ENCODE measurements at places on chromosomes 16 and 17.

- no peak for DNase-seq
Observed at GRCh38 chr16:66416136-66416535, 11.0 kb upstream of the BEAN1 start.

DNA sequence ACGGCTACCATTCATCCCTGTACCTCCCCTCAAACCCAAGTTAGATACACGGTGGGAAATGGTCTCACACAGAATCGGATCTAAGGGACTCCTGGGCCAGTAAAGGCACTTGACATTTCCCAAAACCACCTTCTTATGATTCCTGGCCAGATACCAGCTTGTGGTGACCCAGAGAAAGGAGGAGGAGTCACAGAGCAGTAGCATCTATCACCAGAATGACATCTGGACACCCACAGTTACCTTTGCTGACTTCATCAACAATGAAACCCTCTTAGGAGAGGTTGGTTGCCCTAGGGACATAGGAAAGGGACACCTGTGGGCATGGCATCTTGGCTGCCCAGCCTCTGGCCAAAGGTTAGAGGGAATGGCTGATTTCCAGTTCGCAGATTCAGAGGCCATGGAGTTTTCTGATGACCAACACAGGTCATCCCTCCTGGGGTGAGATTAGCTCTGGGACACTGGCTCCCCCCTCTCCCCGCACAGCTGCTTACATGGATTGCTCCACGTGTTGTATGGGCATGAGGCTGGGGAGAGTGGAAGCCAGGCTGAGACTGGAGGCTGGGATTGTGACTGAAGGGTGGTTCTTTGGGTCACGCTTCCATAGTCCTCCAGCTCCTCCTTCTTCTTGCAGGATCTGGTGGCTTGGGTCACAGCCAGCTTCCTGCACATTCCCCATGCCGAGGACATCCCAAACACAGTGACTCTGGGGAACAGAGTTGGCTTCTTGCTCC lies 1.4 kb upstream of the AOC3 start:
- no peak for DNase-seq

GRCh38 chr16:64089697-64090096 lies 1032.2 kb downstream of the CDH11 start:
- no peak for DNase-seq

- no peak for DNase-seq
Observed at GRCh38 chr16:89304941-89305705, 87.6 kb downstream of the ZNF778 start.

- no peak for DNase-seq
Observed at GRCh38 chr16:10688726-10689125, 6.0 kb downstream of the TEKT5 start.

GRCh38 chr17:72588961-72589360 lies 468.1 kb downstream of the SOX9 start:
- DNase-seq: no peak

GRCh38 chr16:1420111-1420539 lies 422 bp downstream of the UQCC4 start:
- DNase-seq: no peak

- no peak for DNase-seq
Observed at GRCh38 chr17:73099511-73099910, 7.0 kb upstream of the SLC39A11 start.

GRCh38 chr16:85072947-85073346 lies 39.3 kb downstream of the CIBAR2 start:
- DNase-seq: no peak

- DNase-seq: no peak
Observed at GRCh38 chr17:50443505-50443974, 17.5 kb downstream of the ACSF2 start.

GRCh38 chr16:60929-61878 lies 7.6 kb downstream of the SNRNP25 start:
- DNase-seq: no peak

DNA sequence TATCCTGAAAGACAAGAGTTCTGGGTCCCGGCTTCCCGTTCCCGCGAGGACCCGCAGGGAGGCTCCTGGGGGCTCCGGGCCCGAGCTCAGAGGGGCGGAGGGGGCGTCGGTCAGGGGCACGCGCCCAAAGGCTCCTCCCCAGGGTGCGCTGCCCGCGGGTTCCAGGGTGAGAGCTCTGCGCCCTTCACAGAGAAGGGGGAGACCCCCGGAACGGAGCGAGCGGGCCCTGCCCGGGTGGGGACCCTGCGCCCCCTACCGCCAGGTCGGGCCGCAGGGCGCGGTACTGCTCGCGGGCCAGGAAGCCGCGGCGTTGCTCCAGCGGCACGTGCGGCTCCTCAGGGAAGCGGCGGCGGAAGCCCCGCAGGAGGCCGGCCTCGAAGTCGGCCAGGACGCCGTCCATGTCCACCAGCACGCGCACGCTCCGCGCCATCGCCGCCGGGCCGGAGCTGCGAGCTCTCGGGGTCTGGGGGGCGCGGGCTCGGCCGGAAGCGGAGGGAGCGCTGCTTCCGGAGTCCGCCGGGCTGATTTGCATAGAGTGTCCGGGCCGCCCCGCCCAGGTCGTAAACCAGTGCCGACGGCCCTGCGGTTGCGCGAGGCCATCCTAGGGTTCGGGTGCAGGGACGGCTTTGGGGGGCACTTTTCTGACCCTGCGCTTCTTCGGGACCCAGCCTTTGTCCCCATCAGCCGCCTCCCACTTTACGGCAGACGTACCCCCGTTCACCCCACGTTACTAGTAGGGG lies at the start of gene NT5C:
TSS of gene NT5C (minus strand) at position 465 of the 740 bp plus-strand sequence. CDS start at position 430, 35 bp downstream.
- DNase-seq: peak; percentile 86

- DNase-seq: no peak
Observed at GRCh38 chr16:87206646-87207451, 110.3 kb downstream of the C16orf95 start.

- no peak for DNase-seq
Observed at GRCh38 chr17:73142872-73143381, 21.9 kb upstream of the SSTR2 start.

- peak; percentile 55 for DNase-seq
Observed at GRCh38 chr16:89324056-89325010, 106.8 kb downstream of the ZNF778 start.

DNA sequence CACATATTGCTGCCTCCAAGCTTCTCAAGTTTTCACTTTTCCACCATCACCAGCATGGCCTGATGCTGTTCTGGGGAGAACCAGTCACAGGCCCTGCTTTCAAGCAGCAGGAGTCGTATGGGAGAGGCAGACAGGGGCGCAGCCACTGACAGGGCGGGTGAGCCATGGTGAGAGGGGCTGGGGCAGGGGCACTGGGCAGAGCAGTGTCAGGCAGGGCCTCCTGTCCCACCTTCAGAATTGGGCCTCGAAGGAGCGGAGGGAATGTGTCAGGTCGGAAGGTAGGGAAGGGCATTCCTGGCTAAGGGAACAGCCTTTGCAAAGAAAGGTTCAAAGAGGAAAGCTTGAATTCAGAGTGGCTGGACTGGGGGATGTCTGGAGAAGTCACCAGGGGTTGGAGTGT lies 4.9 kb upstream of the MAP2K3 start:
- DNase-seq: no peak

DNA sequence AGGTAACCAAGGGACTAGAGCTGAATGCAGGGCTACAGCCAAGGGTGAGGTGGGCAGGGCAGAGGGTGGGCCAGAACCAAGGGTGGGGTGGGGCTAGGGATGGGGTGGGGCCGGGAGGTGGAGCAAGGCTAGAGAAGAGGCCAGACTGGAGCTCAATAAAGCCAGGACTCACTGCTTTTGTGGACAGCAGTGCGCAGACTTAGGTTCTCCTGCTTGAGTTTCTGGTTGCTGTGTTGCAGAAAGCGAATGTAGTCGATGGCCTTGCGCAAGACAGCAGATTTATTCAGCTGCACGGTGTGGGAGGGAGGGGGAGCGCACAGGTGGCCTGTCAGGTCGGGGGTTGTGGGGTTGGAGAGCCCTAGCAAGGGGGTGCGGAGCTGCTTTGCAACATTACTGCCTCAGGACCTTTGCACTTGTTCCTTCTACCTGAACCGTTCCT lies 18.7 kb downstream of the SREBF1 start:
- no peak for DNase-seq

GRCh38 chr16:15553313-15554088 lies 89.5 kb downstream of the MARF1 start:
- DNase-seq: no peak

DNA sequence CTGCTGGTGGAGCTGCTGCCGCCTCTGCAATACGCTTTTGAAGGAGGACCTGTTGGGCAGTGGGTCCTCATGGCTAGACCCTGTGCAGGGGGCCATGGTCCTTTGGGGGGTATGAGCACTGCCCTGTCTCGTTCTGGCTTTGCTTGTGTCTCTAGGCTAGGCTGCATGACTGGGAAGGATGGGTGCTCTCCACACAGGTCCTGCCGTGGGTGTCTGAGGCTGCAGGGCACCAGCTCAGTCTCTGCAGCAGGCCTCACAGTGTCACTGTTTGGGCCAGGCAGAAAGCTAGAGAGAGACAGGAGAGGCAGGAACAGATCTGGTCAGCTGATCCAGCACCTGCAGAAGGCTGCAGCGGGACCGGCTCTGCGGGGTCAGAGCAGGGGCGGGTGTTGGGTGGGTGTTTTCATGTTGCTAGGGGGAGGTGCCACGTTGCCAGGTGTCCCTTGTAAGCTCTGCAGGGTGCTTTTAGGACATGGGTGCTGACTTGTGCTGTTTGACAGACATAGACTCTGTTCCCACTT lies 111.4 kb downstream of the SNX29 start:
- DNase-seq: no peak

- DNase-seq: no peak
Observed at GRCh38 chr17:82840431-82840831, 609 bp upstream of the ZNF750 start.

Measured in GM18507 (cell line).